Midbrain (tissue), 1 donor: ENCODE measurements at places on chromosomes 11 and 22.

GRCh38 chr11:2955906-2956476 is 26.8 kb upstream of the PHLDA2 start:
- no peak for DNase-seq

- DNase-seq: no peak
Observed at GRCh38 chr11:68441466-68442230, 18.9 kb upstream of the PPP6R3 start.

DNA sequence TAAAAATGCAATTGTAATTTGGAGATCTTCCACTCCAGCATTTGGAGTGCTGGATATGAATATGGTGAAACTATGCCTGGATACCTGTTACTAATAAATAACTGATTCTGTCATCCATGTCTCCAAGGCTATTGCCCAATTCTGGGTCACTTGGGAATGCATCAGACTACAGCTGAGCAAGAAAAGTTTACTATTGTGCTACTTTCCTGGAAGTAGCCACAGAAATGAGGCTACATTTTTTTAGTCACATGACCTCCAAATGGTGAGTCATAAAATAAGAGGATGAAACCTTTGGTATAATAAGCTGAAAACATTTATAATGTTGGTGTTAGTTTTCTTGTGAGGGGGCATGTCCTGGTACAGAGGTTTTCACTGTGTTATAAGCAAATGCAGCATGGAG is 44.4 kb downstream of the DCDC1 start:
- no peak for DNase-seq

DNA sequence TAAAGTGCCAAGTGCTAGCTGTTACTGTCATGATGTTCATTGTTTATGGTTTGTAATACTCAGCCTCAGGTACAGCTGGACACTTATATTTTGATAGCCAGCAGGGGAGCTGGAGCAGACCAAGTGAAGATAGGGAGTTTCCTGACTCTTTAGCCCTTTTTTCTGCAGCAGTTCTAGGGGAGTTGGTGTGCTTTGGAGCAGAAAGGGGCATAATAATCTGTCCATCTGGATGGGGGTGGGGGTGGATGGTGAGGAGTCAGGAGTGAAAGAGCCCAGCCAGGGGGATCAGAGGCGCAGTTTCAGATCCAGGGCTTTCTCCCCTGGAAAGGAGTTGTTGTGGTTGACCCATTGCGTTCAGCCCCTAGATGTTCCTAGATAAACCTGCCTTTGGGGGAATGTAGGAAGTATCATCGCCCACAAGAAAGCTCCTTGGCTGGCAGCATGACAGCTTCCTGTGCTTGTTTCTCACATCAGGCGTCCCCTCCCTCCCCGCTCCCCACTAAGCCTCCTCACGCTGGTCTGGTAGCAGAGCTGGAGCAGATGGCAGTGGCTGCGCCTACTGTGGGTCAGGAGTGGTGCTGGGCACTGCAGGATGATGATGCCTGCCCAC is 41.9 kb downstream of the MED15 start:
- no peak for DNase-seq

GRCh38 chr11:124817036-124817435 is 16.8 kb upstream of the MSANTD2 start:
- no peak for DNase-seq

DNA sequence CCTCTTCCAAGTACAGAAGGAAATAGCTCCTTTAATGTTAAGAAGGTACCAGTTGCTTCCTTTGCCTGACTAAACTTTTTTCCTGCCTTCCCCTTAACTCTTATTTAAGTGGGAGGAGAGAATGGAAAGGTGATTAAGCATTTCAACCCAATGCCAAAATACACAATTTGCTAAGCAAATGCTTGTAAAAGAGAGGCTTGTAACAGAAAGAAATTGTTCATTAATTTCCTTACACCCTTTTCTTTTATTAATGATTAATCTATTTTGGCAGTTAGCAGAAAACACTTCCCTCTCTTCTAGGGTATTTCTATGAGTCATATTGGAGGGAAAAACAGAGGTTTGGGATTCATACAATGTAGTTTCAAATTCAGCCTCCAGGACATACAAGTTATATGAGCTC is 427.6 kb upstream of the FAT3 start:
- DNase-seq: no peak

- no peak for DNase-seq
Observed at GRCh38 chr11:36447947-36448346, 62.1 kb downstream of the TRAF6 start.

DNA sequence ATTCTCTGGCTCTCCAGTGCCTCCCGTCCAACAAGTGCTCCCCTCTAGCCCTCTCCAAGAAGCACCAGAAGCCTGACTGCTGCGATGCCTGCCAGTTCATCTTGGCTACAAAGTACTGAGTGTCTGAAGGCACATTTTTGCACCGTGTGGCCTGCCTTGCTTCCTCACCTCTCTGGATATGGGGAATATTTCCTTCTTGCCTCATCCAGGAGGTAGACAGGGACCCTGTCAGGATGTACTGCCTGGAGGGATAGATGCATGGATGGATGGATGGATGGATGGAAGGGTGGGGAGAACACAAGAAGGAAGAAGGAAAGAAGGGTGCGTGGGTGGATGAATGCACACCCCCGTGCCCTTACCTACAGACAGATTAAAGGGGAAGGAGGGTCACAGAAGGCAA is 27.6 kb downstream of the KCTD17 start:
- DNase-seq: no peak

DNA sequence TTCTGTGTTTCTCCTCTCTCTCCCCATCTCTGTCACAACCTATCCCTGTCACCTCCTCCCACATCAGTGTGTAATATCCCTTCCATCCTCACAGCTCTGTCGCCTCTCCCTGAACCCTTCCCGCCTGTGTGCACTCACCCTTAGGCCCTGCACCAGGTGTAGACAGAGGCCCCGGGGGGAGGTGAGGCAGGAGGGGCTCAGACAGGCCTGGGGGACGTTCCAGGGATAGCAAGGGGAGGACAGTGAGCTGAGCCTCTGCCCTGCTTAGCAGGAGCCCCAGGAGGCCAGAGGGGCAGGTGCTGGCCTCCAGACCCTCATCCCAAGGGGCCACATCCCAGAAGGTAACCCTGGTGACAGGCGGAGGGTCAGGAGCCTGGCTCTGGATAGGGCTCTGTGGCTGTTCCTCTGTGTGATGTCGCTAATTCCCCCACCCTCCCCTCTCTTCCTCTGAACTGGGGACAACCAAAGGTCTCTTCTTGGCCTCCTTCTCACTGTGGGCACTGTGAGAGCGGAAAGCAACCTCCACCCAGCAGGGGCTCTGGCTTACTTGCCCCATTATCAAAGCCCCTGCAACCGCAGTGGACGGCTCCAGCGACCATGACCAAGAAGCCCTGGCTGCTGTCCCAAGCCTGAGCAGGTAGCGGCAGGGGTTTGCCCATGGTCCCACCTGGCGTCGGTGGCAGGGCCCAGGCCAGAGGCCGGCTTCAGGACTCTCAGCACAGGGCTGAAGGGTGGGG is 35.7 kb downstream of the KCNJ4 start:
- no peak for DNase-seq

DNA sequence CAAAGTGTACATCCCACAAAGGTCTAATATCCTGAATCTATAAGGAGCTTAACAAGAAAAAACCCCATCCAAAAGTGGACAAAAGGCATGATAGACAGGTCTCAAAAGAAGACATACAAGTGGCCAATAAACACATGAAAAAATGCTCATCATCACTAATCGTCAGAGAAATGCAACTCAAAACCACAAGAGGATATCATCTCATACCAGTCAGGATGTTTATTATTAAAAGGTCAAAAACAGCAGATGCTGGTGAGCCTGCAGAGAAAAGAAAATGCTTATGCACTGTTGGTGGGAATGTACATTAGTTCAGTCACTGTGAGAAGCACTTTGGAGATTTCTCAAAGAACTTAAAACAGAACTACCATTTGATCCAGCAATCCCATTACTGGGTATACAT is 12.7 kb downstream of the LGALS12 start:
- DNase-seq: no peak

- no peak for DNase-seq
Observed at GRCh38 chr11:504053-504993, 2.7 kb downstream of the RNH1 start.

GRCh38 chr11:34997952-34998528 is 81.6 kb downstream of the PDHX start:
- peak; percentile 11 for DNase-seq

- peak; percentile 1 for DNase-seq
Observed at GRCh38 chr11:129853518-129854231, 38.0 kb downstream of the TMEM45B start.

- no peak for DNase-seq
Observed at GRCh38 chr22:48858121-48858520, 969.6 kb downstream of the BRD1 start.

DNA sequence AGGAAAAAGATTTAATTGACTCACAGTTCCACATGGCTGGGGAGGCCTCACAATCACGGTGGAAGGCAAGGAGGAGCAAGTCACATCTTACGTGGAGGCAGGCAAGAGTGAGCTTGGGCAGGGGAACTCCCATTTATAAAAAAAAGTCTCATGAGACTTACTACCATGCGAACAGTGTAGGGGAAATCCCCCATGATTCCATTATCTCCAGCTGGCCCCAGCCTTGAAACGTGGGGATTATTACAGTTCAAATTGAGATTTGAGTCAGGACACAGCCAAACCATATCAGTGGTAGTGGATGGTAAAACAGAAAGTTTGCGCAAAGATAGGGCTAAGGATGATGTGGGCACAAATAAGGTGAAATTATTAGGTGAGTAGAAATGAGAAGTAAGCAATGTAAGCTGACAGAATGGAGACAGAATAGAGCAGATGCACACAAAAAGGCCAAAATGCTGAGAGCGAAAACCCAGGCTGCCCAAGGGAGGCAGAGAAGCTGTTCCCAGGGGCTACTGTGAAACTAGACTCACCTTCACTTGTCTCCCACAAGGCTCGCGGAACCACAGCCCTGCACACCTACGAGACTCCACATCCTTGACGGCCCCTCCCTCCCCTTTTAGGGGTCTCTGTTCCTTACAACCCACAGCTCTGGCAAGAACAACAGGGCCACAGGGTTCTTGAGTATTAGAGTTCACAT is 377.6 kb downstream of the CADM1 start:
- DNase-seq: no peak

DNA sequence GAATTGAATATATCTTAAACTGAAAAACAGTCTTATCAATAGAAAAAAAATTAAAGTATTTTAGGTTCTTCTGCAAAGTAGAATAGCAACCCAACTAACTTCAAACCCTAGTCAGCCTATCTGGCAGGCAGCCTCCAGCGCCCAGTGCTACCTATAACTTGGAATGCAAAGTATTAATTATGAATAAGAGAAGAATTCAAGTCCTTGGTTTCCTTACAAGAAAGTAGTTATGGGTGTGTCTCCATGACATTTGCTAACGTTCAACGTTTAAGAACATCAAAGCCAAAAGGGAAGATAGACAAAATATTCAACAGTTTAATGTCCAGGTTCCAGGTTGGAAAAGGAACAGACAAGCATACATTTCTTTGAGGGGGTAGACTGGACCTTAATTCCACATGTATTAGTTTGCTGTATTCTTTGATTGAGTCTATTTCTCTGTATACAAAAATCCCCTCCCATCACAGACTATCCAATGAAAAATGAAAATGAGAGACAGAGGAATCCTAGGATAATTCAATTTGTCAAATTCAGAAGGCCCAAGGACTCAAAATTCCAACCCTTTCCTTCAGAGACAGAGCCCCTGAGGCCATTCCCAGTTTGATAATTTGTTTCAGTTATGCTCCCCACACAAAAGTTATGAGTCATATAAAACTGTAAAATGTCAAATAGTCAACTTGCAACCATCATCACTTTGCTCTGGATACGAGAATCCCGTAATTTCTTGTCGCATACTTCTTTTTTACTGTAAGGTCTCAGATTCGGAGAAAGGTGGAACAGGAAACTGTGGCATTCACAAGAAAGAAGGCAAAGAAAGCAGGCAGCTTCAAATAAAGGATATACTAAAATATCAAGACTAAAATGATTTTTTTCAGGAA is 83.7 kb upstream of the CHRM4 start:
- DNase-seq: no peak

DNA sequence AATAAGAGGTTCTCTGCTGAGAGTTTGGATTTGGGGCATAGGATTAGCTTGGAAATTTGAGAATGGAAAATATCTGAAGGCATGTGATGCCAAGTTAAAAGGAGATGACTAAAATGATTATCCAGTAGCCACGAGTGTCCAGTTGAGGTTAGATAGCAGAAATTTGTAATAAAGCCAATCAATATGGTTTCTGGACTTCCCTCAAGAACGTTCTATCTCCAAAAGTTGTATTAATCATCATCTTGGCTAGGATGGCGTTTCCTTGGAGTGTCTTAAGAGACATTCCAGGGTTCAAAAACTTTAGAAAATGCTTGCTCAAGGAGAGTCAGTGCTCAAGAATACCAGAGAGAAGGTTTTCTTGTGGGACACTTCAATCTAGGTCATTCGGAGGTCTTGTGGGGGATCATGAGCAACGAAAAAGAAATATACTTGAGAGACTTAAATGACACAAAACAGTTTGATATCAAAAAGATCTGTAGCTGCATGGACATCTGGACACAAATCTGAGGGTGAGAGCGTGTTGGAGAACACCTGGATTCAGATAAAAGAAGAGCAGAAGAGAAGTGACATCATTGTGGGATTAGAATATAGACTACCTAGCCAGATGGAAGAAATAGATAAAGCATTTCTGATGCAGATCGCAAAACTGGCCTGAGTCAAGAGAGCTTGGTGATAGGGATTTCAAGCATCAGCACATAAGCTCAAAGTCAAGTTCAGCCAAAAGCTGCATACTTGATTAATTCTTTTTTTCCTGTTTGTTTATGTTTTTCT is 97.7 kb downstream of the ARFGAP2 start:
- no peak for DNase-seq

GRCh38 chr22:42080287-42080686 is 787 bp downstream of the SMDT1 start:
- DNase-seq: peak; percentile 80

DNA sequence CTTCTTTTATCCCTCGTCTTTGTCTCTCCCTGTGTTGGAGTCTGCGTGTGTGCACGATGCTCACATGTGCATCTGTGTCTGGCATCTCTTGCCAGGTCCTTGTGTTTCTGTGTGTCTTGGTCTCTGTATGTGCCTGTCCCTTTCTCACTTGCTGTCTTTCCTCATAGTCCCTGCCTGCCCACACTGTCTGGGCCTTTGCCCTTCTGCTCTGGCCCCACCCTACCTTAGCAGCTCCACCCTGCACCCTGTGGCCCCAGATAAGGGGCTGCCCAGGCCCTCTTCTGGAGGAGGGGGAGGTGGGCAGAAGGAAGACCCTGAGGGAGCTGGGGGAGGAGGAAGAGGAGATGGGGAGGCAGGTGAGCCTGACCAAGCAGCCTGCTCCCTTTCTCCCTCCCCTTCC is 2.8 kb downstream of the EHBP1L1 start:
- no peak for DNase-seq

DNA sequence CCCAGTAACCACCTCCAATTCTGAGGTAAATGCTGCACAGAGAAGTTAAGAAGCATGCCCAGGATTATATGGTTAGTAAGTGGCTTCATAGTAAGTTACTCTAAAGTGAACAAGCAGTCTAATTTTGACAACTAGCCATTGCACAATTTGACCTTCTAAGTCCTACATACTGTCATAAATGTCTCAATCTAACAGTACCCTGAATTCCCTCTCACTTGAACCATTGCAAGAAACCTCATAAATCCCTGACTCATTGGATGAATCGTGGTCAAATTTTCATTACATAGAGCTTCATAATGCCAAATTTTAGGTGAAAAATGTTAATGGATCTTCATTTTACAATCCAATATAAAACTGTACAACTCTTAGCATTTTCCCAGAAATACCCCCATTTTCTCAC is 217.3 kb upstream of the GRIA4 start:
- DNase-seq: no peak
